ENCODE measurements at places on chromosomes 6 and 20.

DNA sequence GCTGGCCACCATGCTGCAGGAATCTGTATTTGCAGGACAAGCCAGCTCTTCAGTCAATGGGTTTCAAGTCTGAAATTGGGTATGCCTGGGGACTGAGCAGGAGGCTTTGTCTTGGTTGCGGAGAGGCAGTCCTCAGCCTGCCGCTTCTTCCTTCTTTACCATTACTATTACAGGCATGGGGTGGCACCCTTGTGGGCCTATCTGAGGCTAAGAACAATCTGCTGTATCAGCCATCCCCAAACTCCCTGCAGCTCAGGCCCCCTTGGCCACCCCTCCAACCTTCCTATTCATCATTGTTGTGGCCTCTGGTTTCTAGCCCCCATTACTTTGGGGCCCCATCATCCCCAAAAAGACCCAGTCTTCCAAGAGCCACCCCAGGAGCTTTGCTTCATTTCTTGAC, 289.2 kb upstream of the FOXQ1 start:
- DNase-seq = no peak

- DNase-seq = no peak
These were observed 6.9 kb downstream of the HLA-DPB1 start for GRCh38 chr6:33082702-33083101.

DNA sequence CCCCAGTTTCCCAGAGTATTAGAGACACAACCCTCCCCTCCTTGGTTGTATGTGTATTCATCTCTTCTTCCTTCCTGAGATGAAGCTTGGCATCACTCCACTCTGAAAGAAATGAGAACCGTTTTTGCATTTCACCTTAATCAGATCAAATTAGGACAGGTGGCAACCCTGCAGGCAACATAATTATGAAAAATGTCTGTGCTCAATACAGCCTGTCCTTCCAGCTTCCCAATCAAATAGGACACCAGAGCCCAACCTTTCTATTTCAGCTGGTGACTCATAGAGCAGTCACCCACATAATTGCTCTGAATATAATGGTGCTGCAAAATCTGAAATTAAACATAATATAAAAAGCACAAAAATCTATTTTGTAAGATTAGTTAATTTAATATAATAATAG, 310.2 kb upstream of the AGPAT4 start:
- DNase-seq = no peak

DNA sequence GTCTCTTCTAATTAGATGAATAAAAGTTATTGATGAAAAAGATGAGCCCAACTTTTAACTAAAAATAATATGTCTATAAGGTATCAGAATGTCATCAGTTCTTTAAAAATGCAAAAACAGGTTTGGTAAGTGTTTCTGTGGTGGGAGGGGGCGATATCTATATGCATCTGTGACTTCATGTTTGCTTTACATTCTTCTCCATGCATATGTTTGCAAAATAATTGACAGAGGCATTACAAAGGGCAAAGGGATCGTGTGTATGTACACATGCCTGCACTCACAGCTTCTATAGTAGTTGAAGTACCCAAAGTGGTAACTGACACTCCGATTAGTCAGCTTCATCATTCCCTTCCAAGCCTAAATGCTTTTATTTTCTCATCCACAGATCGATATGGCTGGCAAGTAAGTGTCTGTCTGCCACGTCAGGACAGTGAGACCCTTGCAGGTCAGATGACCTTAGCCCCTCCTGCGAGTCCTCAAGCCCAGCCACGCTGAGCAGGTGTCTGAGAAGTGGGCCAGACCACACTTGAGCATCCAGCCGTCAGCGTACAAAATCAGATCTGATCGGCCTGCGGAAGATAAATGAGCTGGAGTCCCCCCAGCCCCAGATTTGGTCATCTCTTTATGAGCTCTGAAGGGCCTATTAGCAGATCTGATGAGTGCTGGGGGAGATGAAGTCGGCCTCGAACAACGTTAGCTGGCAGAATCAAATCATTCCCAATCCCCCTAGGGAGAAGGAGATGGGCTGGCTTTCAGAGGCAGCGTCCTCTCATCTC, 369.1 kb downstream of the MAFB start:
- DNase-seq = no peak

DNA sequence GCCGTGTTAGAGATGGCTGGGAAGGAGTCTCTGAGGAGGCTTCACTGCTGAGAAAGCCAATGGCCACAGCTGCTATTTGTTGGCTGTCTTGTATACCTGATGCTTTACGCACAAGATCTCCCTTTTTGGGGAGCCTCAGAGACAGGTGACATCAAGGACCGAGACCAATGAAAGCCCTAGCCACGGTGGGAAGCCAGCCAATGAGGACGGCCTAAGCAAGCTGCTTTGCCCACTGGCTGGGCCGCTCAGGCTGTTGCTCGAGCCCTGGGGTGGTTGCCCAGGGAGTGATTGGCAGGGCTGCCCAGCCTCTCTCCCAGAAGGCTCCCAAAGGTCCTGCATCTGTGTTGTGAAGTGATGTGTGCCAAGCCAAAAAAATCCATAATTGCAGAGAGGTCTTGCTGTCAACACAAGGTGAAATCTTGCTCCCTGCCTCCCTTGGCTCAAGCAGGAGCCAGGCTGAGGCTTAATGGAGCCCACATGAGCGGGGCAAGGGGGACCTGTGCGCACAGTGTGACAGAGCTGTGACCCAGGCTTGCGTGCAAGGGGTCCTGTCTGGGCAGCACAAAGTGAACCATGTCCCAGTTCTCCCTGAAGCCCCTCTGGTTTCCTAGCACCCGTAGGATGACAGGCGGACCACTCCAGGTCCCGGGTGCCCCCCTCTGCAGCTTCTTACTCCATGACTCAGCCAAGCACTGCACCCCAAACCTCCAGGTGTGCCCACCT, 4.3 kb downstream of the MMP24OS start:
- no peak for DNase-seq

DNA sequence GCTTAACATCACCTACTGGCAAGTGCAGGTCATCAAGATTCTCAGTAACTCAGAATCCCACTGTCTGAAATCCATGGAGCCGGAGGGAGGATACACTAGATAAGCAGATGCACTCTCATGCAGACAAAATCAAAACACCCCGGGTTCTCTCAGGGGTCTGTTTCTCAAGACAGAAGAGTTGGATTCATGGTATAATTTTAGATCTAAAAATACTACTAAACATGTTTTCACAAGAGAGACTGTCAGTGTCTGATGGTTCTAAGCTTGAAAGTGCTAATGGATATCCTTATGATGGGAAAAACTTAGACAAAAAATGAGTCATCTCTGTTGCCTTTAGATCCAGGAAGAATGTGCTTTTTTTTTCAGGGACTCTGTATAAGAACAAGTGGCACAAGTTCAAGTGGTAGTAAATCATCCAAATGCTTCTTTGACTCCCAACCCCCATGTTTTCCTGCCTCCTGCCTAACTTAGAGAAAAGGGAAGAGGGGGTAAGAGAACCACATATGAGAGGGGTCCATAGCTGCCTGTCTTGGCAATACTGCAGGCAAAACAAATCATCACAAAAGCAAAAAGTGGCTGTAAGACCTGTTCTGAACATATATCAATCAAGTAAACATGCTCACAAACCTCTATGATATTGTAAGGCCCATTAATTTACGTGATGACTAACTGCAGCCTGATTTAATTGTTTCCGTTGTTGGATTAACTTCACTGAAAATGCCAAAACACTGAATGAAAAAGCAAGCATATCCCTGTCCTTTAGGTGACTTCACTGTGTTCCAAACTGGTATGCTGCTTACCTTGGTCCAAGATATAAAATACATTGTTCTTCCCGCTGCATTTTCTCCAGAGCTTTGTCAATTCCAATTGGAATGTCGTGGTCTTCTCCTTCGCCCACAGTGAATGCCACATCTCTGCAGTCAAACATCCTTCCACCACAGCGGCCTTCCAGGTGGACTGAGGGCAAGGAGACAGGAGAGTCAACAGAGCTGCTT, 84.0 kb upstream of the TULP1 start:
- no peak for DNase-seq

DNA sequence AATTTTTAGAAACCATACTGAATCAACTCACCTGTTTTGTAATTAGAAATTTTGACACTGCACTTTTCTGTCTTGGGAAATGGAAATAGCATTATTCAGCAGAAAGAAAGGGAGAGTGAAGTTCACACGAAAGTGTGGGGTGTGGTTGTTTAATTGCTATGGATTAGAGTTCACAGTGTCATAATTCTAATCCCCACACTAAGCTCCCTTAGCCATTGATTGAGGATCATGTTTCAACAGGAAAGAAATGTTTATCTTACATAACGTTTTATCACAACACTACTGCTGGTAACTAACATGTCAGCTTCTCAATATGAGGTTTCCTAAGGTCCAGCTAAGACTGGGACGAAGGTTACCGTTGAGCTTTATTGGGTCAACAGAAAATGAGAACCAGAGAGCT, 31.4 kb upstream of the GSTA5 start:
- no peak for DNase-seq

DNA sequence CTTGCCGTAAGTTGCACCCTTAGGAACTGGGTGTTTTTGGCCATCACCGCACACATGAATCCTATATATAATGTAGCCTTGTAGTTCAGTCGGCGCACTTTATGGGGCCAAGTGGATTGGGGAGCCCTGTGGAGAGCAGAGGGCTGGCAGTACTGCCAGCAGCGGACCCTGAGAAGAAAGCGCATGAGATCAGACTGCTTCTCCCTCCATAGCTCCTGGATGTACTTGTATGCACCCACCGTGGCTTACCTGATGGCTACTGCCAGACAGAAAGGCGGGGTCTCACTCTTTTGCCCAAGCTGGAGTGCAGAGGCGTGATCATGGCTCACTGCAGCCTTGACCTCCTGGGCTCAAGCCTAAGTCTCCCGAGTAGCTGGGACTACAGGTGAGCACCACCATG, 32.8 kb upstream of the OVOL2 start:
- no peak for DNase-seq

GRCh38 chr6:135382182-135382628, 115.3 kb downstream of the AHI1 start:
- DNase-seq = no peak

DNA sequence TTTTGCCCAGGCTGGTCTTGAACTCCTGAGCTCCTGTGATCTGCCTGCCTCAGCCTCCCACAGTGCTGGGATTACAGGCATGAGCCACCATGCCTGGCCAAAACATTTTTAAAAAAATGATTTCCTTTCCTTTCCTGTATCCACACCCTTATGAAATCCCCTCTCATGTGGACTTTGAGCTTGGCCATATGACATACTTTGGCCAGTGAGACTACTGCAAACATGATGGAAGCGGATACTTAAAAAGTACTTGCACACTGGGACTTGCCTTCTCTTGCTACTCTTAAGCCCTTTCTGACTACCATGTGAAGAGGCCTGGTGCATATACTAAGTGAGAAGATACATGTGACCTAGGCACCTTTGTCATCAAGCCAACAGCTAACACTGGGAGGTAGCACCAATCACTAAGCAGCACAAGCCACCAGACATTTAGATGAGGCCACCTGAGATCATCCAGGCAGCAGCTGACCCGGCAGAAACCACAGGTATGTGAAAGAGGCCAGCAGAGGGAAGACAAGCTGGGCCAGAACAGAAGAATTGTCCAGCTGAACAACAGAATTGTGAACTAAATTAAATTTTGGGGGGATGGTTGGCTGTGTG, 78.5 kb upstream of the HDAC2 start:
- DNase-seq = no peak

- no peak for DNase-seq
These were observed 573 bp downstream of the SNX3 start for GRCh38 chr6:108260126-108260808.

DNA sequence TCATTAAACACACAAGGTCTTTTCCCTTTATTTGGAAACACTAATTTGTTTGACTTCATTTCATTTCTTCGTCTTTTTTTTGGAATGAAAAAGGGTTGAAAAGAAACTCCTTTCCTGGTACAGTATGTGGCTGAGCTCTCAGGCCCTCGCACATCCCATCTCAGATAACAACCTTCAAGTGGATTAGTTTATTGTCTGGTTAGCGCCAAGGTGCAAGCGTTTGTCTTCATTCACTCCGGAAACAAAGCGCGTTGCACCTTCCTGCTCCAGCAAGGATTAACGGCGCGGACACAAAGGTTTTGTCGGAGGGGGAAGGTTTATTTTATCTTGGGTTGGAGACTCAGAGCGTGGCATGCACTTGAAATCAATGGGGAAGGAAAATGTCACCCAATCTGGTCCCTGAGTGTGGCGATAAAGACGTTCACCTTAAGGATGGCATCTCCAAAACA, 5.3 kb upstream of the NKX2-2 start:
- no peak for DNase-seq

- DNase-seq = no peak
These were observed 9.4 kb upstream of the SLC4A11 start for GRCh38 chr20:3248167-3248992.

- no peak for DNase-seq
These were observed 15.0 kb downstream of the BLTP3A start for GRCh38 chr6:34806738-34807453.

DNA sequence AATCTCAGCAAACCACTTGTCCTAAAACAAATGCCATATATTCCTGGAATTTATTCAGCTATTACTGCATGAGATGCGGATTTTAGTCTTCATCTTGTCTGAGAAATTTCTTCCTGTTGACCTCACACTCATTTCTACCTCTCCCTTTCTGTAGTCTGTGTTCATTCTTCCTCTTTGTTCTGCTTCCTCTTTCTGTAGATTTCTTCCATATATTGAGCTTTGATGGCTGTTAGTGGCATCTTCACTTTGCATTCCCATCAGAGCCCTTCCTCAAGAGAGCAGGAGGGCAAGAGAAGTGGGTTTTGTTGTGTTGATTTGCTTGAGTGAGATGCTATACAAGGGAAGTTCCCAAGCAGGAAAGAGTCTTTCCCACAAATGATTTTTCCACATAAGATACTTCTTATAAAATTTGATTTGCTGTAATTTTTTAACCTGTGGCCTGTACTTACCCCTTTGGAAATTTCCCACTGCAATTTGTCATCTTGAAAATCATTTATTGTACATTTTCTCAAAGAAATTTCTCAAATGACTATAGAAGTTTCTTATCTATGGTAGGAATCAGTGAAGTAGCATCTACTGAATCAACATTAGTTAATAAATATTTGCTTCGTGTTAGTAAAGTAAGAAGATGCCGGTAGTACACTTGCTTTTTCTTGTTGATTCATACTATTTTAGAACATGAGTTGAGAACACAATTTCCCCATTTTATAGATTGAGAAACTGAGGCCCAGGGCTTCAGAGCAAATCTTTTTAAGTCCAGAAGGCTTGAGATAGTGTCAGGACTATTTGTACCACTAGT, 43.8 kb downstream of the MAP3K4 start:
- DNase-seq = no peak

DNA sequence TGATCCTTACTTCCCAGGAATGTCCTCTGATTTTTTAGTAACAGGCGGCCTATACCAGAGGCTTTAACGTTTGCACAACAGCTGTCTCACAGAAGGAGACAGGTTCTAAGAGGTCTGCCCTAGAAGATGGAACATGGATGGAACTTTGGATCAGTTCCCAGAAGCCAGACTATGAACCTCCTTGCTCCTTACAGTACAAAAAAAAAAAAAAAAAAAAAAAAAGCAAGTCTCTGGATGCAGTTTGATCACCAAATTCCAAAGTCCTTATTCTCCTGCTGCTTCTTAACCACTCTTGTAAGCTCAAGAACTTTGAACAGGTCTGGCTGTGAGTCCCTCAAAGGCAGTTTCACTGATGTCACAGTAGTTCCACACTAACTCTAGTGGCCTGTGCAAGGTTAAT, 2.0 kb upstream of the TRMT11 start:
- DNase-seq = no peak

- DNase-seq = no peak
These were observed 1277.2 kb downstream of the GRIK2 start for GRCh38 chr6:102670735-102671134.

- DNase-seq = no peak
These were observed 11.7 kb downstream of the CTCFL start for GRCh38 chr20:57513199-57513598.

GRCh38 chr20:19783966-19784401, 25.9 kb downstream of the RIN2 start:
- no peak for DNase-seq

Measured in T-helper 9 cell (primary cell).